Dermis microvascular lymphatic vessel endothelial cell (primary cell): ENCODE measurements at places on chromosomes 3 and 15. TPM values are rescaled to one million over a fixed set of nuclear protein-coding genes. Genes with fewer than 3 reads are reported as not detected.

The TMEM207 gene
- total RNA-seq = not detected in 2 replicates

The CCDC39 gene
- under 0.01 TPM in 2 replicates for total RNA-seq

GRCh38 chr3:136350132-136350531 is 100.0 kb downstream of the PCCB start:
- DNase-seq = no peak

DNA sequence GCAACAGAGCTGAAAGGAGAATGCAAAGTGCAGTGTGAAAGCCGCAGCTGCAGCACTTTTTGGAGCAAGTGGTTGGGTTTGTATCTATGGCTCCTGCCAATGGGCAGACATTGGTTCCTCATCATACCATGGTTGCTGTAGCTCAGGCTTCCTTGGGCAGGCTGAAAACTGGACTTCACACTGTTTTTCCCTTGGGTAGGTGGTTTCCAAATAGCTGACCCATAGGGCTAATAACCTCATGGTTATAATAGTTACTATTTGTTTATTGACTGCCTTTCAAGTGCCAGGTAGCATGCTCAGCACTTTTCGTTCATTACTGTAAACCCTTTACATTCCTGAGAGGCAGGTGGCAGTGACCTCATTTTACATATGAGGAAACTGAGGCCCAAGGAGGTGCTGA is 4.5 kb downstream of the CGNL1 start:
- DNase-seq = no peak

DNA sequence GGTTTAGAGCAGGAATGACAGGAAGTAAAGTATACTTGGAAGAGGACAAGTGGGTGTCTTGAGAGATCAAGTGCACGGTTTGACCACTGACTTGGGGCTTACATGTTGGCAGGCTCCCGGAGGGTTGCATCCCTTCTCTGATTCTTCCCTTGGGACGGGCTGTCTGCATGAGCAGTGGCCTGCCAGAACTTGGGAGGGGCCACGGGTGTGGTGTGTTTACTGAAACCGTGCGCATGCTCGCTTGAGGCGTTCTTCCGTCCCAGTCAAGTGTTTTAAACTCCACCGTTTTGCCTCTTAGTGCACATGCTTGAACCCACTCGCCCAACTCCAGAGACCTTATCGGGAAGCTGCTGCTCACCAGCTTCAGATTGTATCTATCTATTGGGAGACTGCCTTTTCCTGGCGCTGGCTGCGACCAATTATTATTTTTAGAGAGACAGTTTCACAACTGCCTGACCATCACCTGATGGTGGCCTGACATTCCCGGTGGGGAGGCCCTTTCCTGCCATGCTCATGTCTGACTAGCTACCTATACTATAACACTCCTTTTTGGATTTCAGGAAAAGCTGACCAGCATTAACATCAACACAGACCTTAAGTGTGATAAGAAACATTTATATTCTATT is 14.9 kb upstream of the C3orf22 start:
- DNase-seq = no peak

- no peak for DNase-seq
Measured at GRCh38 chr15:87348746-87349145, 907.8 kb downstream of the NTRK3 start.

DNA sequence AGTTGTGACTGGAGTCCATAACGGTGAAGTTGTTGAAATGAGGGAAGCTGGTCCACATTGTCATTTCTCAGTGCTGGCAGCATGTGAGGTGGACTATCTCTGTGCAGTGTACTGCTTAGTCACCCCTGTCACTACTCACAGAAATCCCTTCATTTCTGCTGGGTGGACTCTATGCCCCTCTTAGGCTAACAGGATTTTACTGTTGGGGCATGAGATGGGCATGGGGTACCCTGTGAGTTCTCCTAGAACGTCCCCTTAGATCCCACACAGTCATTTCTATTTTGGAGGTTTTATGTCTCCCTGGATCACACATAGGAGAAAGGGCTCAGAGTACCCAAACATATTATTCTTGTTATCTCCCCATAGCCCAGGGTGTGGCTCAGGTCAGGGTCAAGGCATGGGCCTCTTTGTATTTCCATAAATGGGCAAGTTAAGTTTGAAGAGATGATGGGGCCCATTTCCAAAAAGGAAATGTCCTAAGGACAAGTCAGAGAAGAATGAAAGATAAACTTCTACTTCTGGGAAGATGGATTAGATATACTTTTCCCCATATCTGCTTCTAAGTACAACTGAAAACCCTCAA is 15.2 kb downstream of the P2RY1 start:
- no peak for DNase-seq

GRCh38 chr3:168053115-168053514 is 42.6 kb downstream of the GOLIM4 start:
- no peak for DNase-seq

DNA sequence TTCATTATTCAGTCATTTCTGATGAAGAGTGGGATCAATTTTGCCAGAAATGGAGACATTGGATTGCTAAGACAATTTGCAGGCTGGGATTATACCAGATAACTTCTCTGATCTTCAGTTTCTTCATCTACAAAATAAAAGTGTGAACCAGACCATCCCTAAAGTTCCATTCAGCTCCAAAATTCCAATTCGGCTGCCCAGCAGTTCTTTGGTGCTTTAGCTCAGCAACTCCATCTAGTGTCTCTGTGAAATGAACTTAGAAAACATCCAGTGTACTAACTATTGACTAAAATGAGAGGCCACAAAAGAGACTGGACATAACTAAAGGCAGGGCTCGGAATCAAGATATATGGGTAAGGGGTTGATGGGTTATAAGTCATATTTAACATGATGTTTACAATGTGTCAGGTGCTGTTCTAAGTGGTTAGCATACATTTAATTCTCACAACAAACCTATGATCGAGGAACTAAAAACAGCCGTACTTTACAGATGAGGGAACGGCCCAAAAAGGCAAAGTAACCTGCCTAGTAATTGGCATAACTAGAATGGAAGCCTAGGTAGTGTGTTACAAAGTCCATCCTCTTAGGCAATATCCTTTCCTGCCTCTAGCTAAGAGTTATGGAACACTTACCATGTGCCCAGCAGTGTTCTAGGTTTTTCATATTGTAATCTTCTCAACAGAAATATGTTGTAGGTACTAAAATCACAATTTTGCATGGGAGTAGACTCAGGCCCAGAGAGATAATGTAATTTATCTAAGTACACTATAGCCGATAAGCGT is 17.0 kb downstream of the THAP10 start:
- DNase-seq = peak; percentile 29
